ENCODE measurements at places on chromosomes 1 and 21.

DNA sequence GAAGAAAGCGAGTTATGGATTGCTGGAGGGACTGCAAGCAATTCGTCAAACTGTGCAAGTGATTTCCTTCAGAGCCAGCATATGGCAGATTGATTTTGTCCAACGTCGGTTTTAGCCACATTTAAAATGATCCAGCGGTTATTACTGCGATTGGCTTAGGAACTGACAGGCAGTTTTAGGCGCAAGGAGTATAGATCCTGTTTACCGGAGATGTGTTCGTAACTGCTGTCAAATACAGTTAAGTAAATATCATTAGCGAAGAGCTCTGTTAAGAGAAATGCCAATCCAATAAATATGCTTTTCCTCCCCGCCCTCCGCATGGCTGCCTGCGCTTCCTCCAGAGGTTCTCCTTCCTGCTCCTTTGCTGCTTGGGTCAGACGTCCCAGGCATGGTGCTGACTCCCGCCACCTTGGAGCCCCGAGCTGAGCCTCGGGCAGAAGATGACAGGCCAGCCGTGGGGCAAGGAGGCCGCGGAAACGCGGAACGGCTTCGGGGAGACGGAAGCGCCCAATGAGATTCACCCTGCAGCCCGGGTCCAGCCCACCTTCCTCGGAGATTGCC, 9.4 kb upstream of the BARHL2 start:
- no peak for DNase-seq

DNA sequence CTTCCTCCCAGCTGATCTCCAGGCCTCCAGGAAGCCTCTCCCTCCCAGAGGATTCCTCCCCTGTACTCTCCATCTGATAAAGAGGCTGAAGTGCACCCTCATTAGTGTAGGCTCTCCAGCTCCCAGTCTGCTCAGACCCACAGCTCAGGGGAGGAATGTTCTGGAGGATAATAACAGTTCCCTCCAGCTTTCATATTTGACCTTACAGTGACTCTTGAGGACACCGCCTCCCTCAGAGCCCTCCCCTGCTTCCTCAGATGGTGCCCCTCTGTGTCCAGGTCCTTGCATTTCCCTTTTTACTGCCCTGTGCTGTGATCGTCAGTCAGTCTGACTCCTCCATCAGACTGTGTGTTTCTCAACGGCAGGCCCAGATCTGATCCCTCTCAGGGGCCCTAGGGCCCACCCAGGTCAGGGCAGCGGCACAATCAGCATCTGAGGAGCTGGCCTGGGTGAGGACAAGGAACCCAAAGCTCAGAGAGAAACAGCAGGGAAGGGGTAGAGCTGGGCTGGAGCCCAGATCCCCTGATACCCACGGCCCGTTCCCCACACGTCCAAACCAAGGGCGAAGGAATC, 1.1 kb upstream of the SHISAL2A start:
- DNase-seq, result no peak

- no peak for DNase-seq
Observed at GRCh38 chr1:95111014-95111413, 6.1 kb upstream of the TLCD4 start.

DNA sequence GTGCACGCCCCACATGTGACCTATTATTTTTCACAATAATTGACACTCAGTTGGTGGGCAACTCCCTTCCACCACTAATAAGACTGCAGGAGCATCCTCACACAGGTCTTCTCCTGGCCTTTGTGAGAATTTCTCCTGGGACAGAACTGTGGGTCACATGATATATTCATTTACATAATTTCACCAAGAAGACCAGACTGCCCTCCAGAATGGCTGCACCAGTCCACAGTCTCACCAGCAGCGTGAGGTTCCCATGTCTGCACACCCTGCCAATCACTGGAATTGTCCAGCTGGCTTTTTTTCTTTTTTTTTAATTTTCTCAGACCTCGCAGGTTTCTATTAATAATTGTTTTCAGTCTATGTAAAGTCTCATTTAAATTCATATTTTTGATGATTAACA, 41.3 kb downstream of the ATP1A1 start:
- no peak for DNase-seq

DNA sequence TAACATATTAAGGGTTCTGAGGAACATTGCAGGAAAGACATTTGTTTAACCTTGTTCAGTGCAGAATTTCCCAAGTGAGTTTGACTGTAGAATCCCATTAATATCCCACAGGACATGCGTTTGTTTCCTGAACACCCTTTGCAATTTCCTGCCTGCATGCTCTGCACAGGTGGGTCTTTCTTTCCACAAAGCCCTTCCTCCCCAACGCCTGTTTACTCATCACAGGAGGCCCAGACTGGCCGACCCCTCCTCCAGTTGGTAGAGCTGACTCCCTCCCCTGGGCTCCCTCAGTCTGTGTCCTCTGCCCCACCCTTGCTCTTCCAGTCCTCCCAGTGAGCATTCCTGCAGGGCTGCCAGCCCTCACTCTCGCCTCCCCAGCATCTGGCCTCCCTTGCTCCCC, 47.5 kb upstream of the CTPS1 start:
- no peak for DNase-seq

DNA sequence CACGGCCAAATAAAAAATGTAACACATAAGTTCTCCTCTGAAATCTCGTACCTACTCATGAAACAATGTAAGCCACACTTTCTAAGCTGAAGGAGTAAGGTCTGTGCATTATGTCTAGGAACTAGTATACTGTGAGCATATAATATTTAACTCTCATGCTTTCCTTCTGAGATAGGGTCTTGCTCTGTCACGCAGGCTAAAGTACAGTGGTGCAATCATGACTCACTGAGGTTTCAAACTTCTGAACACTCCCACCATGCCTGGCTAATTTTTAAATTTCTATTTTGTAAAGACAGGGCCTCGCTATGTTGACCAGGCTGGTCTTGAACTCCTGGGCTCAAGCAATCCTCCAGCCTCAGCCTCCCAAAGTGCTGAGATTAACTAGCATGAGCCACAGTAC, 71.3 kb downstream of the AHCTF1 start:
- no peak for DNase-seq

DNA sequence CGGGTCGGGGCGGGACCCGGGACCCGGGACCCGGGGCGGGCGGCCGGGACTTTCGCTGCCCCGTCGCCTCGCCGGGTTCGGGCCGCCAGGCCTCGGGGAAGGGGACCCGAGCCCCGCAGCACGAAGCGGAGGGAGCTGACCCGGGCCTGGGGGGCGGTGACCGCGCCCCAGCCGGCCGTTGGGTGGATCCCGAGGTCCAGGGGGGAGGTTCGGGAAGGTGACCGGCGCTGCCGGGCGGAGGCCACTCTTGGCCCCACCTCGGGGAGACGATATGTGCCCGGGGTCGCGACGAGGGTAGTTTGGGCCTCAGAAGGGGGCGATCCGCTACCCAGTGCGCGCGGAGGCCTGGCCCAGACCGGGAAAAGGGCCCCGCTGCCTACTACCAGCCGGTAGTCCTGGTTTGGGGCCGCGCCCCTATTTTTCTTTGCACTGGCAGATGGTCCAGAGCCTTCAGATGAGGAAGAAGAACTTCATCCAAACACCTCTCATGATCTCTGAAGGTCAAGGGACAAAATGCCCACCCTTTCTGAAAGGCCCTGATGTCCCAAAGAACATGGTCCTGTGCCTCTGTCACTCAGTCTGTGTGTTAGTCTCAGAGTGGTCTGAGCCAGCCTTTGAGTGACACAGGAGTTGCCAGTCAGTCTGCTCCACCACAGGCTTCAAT, 766 bp downstream of the AGO4 start:
- DNase-seq, result no peak

DNA sequence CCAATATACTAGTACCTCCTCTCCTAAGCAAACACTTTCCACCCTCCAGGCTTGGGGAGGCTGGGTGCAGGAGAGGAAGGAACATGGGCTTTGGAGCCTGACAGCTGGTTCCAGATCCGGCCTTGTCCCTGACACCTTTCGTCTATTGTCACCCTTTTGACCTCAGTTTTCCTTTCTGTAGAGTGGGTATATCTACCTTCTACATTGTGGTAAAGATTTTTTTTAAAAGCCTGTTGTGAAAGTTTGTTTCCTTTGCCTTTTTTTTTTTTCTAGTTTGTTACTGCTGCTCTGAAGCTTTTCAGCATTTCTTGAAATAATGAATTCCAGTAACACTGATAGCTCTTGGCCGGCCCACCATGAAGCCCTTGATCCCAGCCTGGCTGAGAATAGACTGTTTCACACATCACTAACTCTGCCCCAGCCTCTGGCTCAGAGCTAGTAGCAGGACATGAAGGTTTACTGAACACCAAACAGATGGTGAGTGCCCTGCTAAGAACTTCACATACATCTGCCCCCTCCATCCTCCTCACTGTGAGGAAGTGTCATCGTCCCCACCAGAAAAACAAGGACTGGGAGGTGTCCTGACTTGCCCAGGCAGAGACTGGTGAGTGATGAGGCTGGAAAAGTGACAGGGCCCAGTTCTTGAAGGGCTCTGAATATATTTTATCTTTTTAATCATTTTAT, 33.0 kb upstream of the ID3 start:
- no peak for DNase-seq

- no peak for DNase-seq
Observed at GRCh38 chr1:14067711-14068110, 367.7 kb downstream of the PRDM2 start.

- DNase-seq, result no peak
Observed at GRCh38 chr1:212760126-212760823, 31.3 kb downstream of the NSL1 start.

DNA sequence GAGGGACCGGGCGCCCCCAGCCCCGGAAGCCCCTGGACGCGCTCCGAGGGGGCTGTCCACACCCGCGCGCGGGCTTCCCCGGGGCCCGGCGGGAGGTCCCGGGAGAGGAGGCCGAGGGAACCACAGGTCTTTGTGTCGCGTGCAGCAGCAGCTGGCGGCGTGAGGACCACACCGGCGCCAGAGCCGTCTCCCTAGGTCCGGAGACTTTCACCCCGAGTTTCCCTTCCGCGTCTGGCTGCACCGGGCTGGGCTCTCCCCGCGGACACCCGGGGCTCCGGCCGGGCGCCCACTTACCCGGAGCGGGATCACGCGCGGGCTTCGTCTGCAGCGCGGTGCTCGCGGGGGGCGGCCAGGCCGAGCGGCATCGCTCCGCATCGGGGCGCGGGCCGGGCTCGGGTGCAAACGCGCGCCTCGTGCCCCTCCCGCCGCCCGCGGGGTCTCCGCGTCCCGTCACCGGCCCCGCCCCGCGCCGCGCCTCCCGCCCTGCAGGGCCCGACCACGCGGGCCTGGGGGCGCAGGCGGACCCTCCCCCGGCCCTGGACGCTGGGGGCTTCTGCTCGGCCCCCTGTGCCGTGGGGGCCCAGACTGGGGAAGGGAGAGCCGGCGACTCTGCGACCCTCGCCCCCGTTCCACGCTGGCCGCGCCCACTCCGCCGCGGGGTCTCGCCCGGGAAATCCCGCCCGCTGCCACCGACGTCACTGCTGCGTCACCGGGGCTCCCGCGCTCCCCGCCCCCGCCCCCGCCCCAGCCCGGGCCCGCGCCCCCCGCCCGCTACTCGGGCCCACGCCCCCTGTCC, at the start of gene GNG4:
Gene GNG4, minus strand, starts transcription at position 417 of the 796 bp plus-strand sequence. CDS start 65,946 bp downstream, outside the sequence.
- DNase-seq, result no peak

- no peak for DNase-seq
Observed at GRCh38 chr1:219088778-219089557, 84.7 kb upstream of the LYPLAL1 start.

DNA sequence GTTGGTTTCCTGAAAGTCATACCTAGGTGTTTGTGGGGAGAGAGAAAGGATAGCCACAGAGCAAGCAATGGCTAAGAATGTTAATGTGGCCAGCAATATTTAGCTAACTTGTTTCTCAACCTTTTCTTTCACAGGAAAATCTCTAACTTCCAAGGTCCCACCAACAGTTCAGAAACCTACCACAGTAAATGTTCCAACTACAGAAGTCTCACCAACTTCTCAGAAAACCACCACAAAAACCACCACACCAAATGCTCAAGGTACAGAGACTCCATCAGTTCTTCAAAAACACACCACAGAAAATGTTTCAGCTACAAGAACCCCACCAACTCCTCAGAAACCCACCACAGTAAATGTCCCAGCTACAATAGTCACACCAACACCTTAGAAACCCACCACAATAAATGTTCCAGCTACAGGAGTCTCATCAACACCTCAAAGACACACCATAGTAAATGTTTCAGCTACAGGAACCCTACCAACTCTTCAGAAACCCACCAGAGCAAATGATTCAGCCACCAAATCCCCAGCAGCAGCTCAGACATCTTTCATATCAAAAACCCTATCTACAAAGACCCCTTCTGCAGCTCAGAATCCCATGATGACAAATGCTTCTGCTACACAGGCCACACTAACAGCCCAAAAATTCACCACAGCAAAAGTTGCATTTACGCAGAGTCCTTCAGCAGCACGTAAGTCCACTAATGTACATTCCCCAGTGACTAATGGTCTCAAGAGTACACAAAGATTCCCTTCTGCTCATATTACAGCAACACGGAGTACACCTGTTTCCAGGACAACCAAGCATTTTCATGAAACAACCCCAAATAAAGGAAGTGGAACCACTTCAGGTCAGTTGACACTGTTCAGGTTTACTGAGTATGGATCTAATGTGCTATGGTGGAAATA, 15.3 kb downstream of the CD55 start:
- no peak for DNase-seq

DNA sequence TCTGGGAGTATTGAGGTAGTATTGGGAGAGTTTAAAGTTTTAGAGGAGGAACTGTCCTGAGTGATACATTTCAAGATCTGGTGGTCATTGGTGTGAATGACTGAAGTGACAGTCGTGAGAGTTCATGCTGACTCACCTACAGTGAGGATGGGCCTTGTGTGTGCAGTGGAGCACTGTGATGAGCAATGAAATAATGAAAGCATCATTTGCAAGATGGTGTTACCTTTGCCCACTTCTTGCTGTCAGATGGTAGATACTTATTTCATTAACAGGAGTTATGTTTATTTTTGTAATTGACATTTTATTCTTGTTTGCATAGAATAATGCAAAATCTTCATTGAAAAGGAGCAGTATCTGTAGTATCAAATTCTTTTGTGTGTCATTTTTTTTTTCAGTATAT, 29.0 kb downstream of the POU2F1 start:
- DNase-seq, result no peak

DNA sequence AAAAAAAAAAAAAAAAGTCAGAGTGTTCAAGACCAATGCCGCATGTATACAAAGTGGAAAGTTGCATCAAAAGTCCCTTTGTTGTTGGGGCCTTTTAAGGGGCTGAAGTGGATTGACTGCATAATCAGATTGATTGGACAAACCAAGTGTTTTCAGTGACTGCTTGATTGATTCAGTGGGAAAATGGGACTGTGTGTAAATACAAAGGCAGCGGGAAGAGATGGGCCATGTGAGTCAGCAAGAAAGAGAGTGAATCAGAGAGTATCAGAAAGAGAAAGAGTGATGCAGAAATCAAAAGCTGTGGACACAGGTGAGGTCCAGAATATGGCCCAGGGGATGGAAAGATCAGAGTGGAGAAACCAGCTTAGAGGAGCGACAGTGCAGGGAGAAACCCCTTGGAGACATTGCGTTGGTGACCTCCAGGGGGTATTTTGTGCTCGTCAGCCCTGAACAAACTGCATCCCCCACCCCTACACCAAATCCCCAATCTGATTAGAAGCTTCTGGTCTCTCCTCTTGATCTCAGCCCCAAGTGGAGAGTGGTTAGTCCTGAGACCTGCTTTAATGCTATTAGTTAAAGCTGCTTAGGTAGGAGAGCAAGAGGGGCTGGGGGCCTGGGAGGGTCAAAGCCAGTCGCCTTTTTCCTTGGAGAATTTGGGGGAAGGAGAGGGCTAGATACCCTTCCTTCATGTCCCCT, 5.1 kb upstream of the ETV3L start:
- DNase-seq, result no peak

- DNase-seq, result no peak
Observed at GRCh38 chr1:150161747-150162581, 12.2 kb downstream of the PLEKHO1 start.

- no peak for DNase-seq
Observed at GRCh38 chr21:32698971-32699693, 28.7 kb downstream of the SYNJ1 start.

Measured in cortex of kidney (tissue), 1 donor.